ENCODE measurements at places on chromosomes 5 and 9. TPM values are rescaled to one million over a fixed set of nuclear protein-coding genes. Genes with fewer than 3 reads are reported as not detected.

DNA sequence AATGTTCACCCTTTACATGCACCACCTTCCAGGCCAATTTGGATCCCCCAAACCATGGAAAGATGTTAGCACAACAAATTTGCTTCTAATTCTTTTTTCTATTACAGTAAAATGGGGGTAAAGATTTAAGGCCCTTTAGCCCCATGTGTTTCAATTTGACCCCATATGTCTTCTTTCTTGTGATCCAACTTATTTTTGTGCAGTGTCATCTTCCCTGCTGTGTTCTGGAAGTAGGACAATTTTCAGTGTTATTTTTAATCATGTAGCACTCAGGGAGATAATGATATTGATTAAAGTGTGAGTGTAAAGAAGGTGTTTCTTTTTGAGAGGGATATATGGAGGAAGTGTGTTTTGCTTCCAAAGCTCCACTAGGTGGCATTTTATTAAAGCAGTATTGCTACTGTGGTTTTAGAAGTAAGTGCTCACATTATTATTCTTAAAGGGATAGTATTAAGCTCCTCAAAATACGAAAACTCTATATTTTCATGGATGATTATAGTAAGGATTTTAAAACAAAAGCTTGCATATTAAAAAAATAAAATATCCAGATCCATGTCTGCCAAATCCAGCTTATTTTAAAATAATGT, 118.7 kb upstream of the ATP10B start:
- no peak overlapping the region for H3K4me3 ChIP-seq
- DNase-seq = no peak
- no peak overlapping the region for H3K27ac ChIP-seq
- no peaks in the 10 kb centered on the region for H3K4me1 ChIP-seq

- peaks cover under 1% of the 10 kb centered on the region for H3K4me1 ChIP-seq
- no peaks in the 10 kb centered on the region for H3K36me3 ChIP-seq
- no peak overlapping the region for H3K27ac ChIP-seq
- H3K27me3 ChIP-seq = no peaks in the 10 kb centered on the region
- H3K4me3 ChIP-seq = no peak overlapping the region
- no peak for DNase-seq
Measured at GRCh38 chr5:14286574-14287421, 143.7 kb downstream of the TRIO start.

SPINK13 gene
- total RNA-seq = not detected

DNA sequence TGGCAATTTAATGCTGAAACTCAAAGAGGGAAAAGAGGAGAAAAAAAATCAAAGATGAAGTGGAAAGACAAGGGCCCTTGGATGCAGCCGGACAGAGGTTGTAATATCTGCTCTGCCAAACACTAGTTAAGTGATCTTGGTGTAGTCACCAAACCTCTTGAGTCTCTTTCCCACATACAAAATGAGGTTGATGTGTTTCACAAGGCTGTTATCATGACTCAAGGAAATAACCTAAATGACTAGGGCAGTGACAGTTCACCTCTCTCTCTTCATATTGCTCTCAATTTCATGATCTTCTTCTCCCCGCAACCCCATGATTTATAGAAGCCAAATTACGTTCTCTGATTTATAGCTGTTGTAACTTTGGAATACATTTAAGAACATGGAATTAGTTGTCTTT, 44.9 kb downstream of the PIK3R1 start:
- H3K4me1 ChIP-seq = peaks cover 63% of the 10 kb centered on the region
- no peak overlapping the region for H3K4me3 ChIP-seq
- no peaks in the 10 kb centered on the region for H3K27me3 ChIP-seq
- peaks cover 34% of the 10 kb centered on the region for H3K36me3 ChIP-seq
- no peak for DNase-seq

DNA sequence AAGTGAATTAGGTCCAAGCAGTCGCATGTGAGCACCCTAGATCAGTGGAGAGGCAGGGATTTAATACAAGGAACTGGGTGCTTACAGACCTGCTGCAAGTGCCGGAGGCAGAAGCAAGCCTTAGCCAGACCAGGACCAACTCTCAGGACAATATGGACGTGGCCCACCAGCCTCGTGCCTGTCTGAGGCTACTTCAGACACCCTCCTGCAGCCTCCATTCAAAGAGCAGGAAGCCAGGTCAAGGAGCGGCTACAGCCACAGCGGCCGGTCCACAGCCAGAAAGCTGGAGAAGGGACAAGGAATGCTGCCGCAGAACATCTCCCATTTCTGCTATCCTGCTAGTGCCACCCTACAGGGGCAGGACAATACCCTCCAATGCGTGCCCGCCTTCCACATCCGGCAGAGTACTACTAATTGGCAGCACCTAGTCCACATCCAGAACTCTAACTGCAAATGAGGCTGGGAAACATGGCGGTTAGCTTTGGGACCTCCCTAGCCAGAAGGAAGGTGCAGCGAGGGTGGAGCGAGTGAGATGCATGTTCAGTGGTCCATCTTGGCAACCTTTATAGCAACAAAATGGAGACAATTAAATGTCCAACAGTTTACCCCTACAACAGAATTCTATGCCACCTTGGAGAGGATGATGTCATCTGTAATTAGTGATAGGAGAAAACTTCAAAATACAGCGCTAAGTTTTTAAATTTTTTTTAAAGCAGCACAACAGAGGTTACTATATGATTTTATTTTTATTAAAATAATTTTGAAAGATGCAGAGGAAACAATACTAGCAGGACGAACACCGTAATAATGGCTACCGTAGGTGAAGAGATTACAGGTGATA, 1.0 kb upstream of the ALDH1B1 start:
- H3K27me3 ChIP-seq = peaks cover 12% of the 10 kb centered on the region
- H3K4me1 ChIP-seq = peaks cover 16% of the 10 kb centered on the region
- H3K4me3 ChIP-seq = peak overlapping the region; percentile 88
- peak overlapping the region; percentile 62 for H3K27ac ChIP-seq

DNA sequence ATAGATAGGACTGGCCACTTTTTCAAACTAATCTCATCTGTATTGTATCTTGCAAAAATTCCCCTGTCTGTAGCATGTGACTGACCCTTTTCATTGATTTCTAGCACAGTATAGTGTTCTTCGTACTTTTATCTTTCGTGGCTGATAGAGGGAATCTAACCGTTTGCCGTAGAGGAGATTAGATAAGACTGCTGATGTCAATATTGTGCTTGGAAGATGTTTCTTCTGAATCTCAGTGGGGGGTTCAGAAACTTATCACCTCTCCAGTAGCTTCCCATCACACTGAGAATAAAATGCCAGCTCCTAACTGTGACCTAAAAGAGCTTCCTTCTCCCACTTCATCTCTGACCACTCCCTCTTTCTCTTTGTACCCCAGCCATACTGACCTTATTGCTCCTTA, 25.4 kb upstream of the ALDOB start:
- no peaks in the 10 kb centered on the region for H3K4me1 ChIP-seq
- H3K27ac ChIP-seq = no peak overlapping the region
- peaks cover 20% of the 10 kb centered on the region for H3K27me3 ChIP-seq
- no peak for DNase-seq

DNA sequence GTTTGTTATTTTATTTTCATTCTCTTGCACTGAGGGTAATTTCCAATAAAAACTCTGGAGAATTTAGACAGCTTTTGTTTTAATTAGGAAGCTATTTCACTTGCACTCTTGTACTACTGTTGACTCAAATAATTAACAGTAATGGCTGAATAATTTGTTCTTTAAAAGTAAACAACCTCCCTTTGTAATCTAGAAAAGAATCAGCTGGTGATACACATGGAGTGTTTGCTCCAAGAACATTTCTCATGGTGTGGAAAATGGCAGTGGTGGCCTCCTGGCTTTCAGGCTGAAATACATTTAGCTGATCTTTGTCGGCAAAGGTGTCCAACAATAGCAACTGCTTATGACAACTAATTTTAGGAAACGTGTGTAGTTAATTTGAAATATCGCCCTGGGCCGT, 129.4 kb downstream of the C9orf152 start:
- H3K27me3 ChIP-seq = no peaks in the 10 kb centered on the region
- peaks cover 44% of the 10 kb centered on the region for H3K4me1 ChIP-seq
- no peak overlapping the region for H3K4me3 ChIP-seq

GRCh38 chr5:73985145-73985544, 359.1 kb downstream of the ARHGEF28 start:
- peaks cover 6% of the 10 kb centered on the region for H3K27me3 ChIP-seq
- no peak overlapping the region for H3K27ac ChIP-seq
- H3K36me3 ChIP-seq = no peaks in the 10 kb centered on the region
- DNase-seq = no peak
- no peak overlapping the region for H3K4me3 ChIP-seq

DNA sequence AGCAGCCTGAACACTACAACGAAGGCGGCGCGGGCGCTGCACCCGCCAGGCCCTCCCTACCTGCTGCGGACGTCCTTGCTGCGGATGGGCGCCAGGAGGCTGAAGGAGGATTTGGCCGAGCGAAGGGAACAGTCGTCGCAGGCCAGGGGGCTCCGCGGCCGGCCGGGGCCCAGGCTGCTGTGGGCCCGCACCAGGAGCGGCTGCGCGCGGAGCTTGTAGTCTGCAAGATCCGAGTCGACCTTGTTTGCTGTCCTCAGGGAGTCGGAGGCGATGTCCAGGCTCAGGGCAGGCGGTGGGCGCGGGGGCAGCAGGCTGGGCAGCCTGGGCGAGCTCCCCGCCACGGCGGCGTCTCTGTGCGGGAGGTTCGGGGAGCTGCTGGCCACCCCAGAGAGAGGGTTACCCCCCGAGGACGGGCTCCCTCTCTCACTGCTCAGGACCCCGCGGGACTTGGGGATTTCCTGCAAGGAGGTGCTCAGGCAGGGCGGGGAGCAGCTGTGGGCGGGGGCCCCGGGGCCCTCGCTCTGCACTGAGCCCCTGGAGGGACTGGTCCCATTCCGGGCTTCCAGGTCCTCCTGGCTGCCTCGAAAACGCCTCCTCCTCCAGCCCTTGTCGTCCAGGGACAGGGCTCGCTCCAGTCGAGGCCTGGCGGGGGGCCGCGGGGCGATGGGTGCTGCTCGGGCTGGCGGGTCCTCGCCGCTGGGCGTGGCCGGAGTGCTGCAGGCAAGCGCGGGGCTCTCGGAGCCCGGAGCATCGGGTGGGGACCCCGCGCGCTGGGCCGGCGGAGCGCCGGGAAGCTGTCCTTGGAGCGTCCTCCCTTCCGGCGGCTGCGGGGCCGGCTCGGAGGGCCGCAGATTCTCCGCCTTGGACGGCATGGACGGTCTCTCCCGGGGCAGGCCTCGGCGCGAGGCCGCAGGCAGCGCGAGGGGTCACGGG, 831 bp downstream of the INPP5E start:
- H3K4me3 ChIP-seq = peak overlapping the region; percentile 82
- H3K27ac ChIP-seq = peak overlapping the region; percentile 85
- H3K27me3 ChIP-seq = no peaks in the 10 kb centered on the region

GRCh38 chr5:39560726-39561125, 135.9 kb upstream of the DAB2 start:
- no peaks in the 10 kb centered on the region for H3K4me1 ChIP-seq
- no peak for DNase-seq
- peaks cover 15% of the 10 kb centered on the region for H3K27me3 ChIP-seq
- H3K27ac ChIP-seq = no peak overlapping the region

PCDHGA5 gene
- not detected for total RNA-seq

DNA sequence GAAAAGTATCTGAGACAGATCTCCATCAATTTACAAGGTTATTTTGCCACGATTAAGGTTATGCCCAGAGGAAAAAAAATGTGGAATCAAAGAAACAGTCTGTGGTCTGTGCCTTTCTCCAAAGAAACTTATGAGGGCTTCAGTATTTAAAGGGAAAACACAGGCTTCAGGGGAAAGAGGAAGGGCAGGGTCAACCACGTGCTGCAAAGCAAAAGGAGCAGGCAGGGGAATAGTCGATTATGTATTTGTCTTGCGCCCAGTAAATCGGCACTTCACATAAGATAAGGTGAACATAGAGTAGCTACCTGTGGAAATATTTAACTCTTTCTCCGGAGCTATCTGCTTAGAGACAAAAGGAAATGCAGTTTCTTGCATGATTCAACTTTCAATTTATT, 343.7 kb downstream of the RAB3C start:
- DNase-seq = no peak
- H3K4me1 ChIP-seq = peaks cover 14% of the 10 kb centered on the region
- H3K36me3 ChIP-seq = no peaks in the 10 kb centered on the region
- H3K27ac ChIP-seq = no peak overlapping the region

GCNT4 gene
- total RNA-seq = 2.3 TPM

- no peaks in the 10 kb centered on the region for H3K27me3 ChIP-seq
- no peaks in the 10 kb centered on the region for H3K36me3 ChIP-seq
- no peak overlapping the region for H3K4me3 ChIP-seq
- no peak overlapping the region for H3K27ac ChIP-seq
Measured at GRCh38 chr5:176853151-176853778, 42.9 kb downstream of the UNC5A start.

- no peak overlapping the region for H3K4me3 ChIP-seq
- H3K4me1 ChIP-seq = peaks cover 3% of the 10 kb centered on the region
- no peak overlapping the region for H3K27ac ChIP-seq
- peaks cover 14% of the 10 kb centered on the region for H3K36me3 ChIP-seq
- no peaks in the 10 kb centered on the region for H3K27me3 ChIP-seq
Measured at GRCh38 chr9:100072805-100073204, 26.0 kb downstream of the ERP44 start.

- H3K4me3 ChIP-seq = peak overlapping the region; percentile 40
- peaks cover 51% of the 10 kb centered on the region for H3K4me1 ChIP-seq
- H3K27me3 ChIP-seq = no peaks in the 10 kb centered on the region
- DNase-seq = peak; percentile 91
- peak overlapping the region; percentile 94 for H3K27ac ChIP-seq
Measured at GRCh38 chr5:142095651-142096330, 12.8 kb upstream of the NDFIP1 start.

DDX4 gene
- total RNA-seq = 0.50 TPM

DNA sequence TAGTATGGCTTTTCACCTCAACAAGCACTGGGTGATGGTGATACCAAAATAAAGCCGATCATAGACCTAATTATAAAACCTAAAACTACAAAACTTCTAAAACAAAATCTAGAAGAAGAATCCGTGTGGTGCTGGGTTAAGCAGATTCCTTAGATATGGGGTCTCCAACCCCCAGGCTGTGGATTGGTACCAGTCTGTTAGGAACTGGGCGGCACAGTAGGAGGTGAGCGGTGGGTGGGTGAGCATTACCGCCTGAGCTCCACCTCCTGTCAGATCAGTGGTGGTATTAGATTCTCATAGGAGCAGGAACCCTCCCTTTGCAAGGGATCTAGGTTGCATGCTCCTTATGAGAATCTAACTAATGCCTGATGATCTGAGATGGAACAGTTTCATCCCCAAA, 33.2 kb downstream of the MRPS27 start:
- H3K4me3 ChIP-seq = no peak overlapping the region
- peaks cover 19% of the 10 kb centered on the region for H3K36me3 ChIP-seq
- DNase-seq = no peak
- no peak overlapping the region for H3K27ac ChIP-seq
- H3K4me1 ChIP-seq = no peaks in the 10 kb centered on the region

Data from activated CD4-positive, alpha-beta T cell treated with anti-CD3 and anti-CD28 coated beads, Interleukin-2, amount 10 ng/mL, durations not matched to agents 7 days and 5 days (primary cell).